ENCODE measurements at places on chromosomes 3 and 15.

DNA sequence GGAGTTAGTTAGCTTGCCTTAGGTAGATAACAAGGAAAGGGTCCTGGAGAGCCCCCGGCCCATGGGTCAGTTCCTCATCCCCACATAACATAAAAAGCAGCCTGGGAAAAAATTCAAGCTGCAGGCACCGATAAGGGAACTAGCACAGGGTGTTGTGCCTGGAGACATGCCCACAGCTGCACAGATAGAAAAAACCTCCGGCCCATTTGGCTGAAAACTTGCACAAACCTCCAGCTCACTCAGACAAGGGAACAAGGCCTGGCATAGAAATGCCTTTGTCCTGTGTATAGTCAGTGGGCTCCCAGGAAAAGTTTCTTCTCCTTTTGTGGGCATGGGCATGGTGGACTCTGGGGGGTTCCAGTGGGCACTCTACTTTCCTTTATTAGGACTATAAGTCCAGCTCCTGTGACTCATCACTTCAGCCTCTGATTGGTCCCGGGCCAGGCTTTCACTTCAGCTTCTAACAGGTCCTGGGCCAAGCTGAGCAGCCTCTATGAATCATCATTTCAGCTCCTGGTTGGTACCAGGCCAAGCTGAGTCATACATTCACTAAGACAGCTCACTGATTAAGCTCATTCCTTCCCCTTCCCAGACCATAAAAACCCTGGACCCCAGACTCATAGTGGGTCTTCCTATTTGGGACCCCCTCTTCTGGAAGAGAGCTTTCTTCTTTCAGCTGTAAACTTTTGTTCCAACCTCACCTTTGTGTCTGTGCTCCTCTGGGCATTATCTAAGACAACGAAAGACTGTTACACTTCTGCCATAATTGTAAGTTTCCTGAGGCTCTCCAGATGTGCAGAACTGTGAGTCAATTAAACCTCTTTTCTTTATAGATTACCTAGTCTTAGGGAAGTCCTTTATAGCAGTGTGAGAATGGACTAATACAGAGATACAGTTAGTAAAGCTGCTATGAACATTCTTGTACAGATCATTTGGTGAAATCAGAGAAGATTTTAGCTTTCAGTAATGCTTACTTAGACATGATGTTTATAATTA lies 348.0 kb upstream of the DPPA4 start:
- no peak for DNase-seq

- DNase-seq: no peak
Observed at GRCh38 chr3:43194490-43195114, 88.7 kb upstream of the POMGNT2 start.

GRCh38 chr3:105353485-105354161 lies 13.1 kb upstream of the ALCAM start:
- DNase-seq: no peak

- DNase-seq: no peak
Observed at GRCh38 chr15:88454867-88455810, 12.0 kb downstream of the MRPL46 start.

- DNase-seq: no peak
Observed at GRCh38 chr3:66390013-66390412, 110.8 kb downstream of the LRIG1 start.

Data from effector memory CD4-positive, alpha-beta T cell (primary cell).